ENCODE measurements at places on chromosomes 13 and 19. TPM values are rescaled to one million over a fixed set of nuclear protein-coding genes. Genes with fewer than 3 reads are reported as not detected.

DNA sequence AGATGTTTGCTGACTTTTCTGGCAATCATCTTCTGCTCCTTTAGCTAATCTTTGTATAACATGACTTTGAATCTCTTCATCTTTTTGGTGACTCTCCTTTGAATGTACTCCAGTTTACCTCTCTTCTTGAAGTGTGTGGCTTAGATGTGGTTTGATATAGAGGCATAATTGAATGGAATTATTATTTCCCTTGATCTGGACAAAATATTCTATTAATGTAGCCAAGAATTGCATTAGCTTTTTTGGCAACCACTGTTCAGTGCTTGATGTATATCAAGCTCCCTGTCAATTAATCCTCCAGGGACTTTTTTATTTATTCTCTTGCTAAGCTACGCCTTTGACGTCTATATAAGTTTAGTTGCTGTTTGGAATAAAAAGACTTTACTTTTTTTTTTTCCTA lies 490.8 kb downstream of the PCDH20 start:
- DNase-seq, result no peak
- no peak overlapping the region for H3K27ac ChIP-seq
- H3K4me1 ChIP-seq, result no peaks in the 10 kb centered on the region
- H3K4me3 ChIP-seq, result no peak overlapping the region

DNA sequence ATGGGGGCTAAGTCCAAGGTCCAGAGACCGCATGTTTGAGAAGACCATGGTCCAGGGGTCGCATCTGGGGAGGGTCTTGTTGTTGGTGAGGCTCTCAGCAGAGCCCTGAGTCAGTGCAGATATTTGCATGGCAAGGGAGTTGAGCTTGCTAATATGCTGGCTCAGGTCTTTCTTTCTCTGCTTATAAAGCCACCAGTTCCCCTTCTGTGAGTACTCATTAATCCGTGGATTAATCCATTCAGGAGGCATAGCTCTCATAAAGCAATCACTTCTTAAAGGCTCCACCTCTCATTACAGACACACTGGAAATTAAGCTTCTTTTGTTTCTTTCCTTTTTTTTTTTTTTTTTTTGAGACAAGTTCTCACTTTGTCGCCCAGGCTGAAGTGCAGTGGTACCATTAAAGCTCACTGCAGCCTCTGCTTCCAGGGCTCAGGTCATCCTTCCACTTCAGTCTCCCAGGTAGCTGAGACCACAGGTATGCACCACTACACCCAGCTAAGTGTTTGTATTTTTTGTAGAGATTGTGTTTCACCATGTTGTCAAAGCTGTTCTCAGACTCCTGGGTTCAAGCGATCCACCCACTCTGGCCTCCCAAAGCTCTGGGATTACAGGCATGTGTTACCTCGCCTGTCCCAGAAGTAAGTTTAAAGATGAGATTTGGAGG lies 216.4 kb downstream of the SLITRK5 start:
- H3K4me1 ChIP-seq, result no peaks in the 10 kb centered on the region
- no peak overlapping the region for H3K27ac ChIP-seq
- H3K36me3 ChIP-seq, result no peaks in the 10 kb centered on the region
- DNase-seq, result no peak
- no peak overlapping the region for H3K4me3 ChIP-seq

GRCh38 chr13:110294146-110294545 lies 12.8 kb downstream of the COL4A1 start:
- H3K27ac ChIP-seq, result no peak overlapping the region
- no peaks in the 10 kb centered on the region for H3K4me1 ChIP-seq
- no peaks in the 10 kb centered on the region for H3K36me3 ChIP-seq
- H3K27me3 ChIP-seq, result no peaks in the 10 kb centered on the region
- DNase-seq, result no peak
- no peak overlapping the region for H3K4me3 ChIP-seq

DNA sequence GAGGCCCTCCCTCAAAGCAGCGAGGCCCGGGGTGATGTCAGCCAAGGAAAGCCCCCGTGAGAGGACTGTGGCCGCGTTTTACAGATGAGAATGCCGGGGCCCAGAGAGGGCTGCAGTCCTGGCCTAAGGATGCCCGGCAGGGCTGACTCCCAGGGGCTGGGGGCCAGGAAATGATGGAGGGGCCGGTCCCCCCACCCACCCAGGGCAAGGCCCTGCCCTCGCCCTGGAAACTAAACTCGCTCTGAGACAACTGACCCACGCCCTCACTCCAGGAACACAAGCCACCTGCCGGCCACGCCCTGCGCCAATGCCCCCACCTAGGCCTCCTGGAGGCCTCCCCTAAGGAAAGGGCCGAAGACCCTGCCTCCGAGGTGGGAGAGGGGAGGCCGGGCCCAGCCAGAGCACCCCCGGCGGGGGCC lies 7.2 kb downstream of the ZBTB7A start:
- H3K4me3 ChIP-seq, result no peak overlapping the region
- H3K36me3 ChIP-seq, result no peaks in the 10 kb centered on the region
- DNase-seq, result peak; percentile 76
- peak overlapping the region; percentile 57 for H3K27ac ChIP-seq
- no peaks in the 10 kb centered on the region for H3K27me3 ChIP-seq

GRCh38 chr13:77305266-77305665 lies 21.6 kb downstream of the MYCBP2 start:
- H3K4me1 ChIP-seq, result peaks cover 12% of the 10 kb centered on the region
- no peaks in the 10 kb centered on the region for H3K36me3 ChIP-seq
- H3K27ac ChIP-seq, result no peak overlapping the region

DNA sequence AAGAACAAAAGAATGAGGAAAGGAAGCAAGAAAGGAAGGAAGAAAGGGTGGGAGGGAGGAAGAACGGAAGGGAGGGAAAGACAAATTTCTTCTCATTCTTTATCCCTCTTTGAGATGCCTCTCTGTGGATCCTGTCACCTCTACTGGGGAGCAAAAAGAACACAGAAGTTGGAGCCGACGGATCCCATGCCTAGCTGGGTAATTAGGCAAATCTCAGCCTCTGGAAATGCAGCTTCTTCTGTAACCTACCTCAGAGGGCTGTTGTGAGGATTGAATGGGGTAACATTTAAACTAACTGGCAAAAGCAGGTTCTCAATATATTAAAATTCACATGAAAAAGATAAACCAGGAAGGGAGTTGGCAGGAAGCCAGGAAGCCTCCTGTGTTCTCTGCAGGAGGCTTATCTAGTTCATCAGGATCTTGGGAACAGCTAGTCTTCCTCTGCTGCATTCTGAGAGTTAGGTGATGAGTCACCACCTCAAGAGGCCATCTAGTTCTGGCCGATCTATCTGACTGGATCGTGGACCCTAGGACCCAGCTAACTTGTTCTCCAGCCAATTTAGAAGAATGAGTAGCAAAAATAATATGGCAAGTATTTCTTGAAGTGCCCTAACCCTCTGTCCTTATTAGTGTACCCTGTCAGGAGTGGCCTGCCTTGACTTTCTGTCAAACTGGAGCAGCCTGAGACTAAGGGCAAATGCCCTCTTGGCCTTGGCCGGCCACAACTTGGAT lies 15.2 kb upstream of the CPB2 start:
- no peaks in the 10 kb centered on the region for H3K27me3 ChIP-seq
- H3K4me1 ChIP-seq, result no peaks in the 10 kb centered on the region
- no peak overlapping the region for H3K4me3 ChIP-seq
- DNase-seq, result no peak
- H3K27ac ChIP-seq, result no peak overlapping the region

GRCh38 chr13:46126552-46127357 lies 21.9 kb upstream of the CPB2 start:
- H3K36me3 ChIP-seq, result no peaks in the 10 kb centered on the region
- H3K4me1 ChIP-seq, result no peaks in the 10 kb centered on the region
- H3K27ac ChIP-seq, result no peak overlapping the region
- DNase-seq, result peak; percentile 56
- H3K4me3 ChIP-seq, result no peak overlapping the region

DNA sequence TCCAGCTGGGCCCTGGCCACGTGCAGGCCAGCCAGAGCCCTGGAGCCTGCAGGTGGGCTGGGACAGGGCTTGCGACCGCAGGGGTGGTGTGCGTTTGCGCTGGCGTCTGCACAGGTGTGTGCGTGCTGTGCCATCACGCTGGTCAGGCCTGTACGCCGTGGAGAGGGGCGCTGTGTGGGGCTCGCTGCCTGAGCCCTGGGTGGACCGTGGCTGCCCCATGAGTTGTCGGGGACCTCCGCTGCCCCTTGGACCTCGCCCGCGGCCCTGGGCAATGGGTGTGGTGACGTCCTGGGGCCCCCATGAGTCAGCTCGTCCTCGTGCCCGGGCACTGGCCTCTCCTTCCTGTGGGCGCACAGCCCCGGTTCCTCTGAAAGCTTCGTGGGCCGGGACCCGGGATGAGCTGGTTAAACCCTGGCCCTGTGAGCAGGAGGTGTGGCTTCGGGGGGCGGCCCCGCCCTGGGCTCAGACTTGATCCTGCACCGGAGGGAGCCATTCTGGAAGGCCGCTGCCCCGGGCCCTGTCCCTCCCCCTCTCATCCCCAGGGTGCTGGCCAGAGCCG lies 6.8 kb downstream of the CSNK1G2 start:
- no peaks in the 10 kb centered on the region for H3K36me3 ChIP-seq
- no peak overlapping the region for H3K27ac ChIP-seq
- DNase-seq, result no peak
- no peaks in the 10 kb centered on the region for H3K4me1 ChIP-seq
- H3K27me3 ChIP-seq, result no peaks in the 10 kb centered on the region

DNA sequence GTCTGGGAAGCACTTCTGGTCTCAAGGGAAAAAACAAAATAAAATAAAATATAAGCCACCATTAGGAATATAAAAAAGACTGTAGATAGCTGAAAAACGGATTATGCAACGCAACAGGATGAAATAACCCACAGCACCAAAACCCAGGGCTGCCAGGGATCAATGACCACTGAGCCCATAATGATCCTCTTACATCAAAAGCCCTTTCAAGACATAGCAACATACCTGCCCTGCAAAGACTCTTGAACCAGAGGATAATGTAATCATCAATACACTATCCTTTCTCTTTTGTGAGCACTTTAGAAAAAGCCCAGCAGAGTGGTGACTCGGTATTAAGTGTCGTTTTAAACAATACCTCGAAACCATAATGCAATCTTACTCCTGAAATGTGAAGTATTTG lies 235.0 kb upstream of the SOX21 start:
- DNase-seq, result no peak
- no peak overlapping the region for H3K27ac ChIP-seq
- H3K36me3 ChIP-seq, result no peaks in the 10 kb centered on the region
- H3K27me3 ChIP-seq, result no peaks in the 10 kb centered on the region
- H3K4me3 ChIP-seq, result no peak overlapping the region

DNA sequence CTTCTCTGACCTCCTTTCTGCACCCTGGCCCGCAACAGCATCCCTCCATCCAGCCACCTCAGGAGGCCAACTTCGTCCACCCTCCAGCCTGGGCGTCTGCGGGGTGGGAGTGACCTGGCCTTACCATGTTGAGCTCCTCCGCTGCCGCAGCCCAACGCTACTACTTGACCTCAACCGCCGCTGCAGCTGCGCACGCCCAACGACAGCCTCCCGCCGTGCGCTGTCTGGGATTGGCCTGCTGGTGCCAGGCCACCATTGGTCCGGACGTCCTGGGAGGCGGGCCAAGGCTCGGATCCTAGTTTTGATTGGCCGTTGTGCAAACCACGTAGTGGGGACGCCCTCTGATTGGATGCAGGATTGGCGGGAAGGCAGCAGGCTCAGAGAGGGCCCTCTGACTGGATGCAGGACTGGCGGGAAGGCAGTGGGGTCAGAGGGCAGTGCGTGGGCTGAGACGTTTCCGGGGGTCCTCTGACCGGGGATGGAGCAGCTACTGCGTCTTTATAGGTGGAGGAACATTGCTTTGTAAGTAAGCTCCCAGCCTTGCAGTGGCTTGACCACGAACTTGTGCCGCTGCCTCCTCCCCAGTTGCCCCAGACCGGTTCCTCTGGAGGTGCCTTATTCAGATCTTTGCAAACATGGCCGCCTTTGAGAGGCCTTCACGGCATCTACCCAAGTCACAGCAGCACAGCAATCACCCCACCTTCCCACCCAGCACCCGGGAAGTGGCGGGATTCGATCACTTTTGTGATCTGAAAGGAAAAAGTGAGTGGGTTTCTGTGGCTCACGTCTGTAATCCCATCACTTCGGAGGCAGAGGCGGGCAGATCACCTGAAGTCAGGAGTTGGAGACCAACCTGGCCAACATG lies at the start of gene TUBA3C:
TSS of gene TUBA3C (minus strand) at position 204 of the 865 bp plus-strand sequence. CDS start at position 127, 77 bp downstream.
- H3K4me3 ChIP-seq, result no peak within 1 kb of the TSS
- H3K27me3 ChIP-seq, result no peaks in the 10 kb centered on the region
- H3K36me3 ChIP-seq, result no peaks in the 10 kb centered on the region
- no peak within 1 kb of the TSS for H3K27ac ChIP-seq
- H3K4me1 ChIP-seq, result no peaks in the 10 kb centered on the region

GRCh38 chr13:23767838-23768237 lies 121.4 kb downstream of the MIPEP start:
- no peak for DNase-seq
- H3K36me3 ChIP-seq, result no peaks in the 10 kb centered on the region
- H3K27me3 ChIP-seq, result no peaks in the 10 kb centered on the region
- H3K4me3 ChIP-seq, result no peak overlapping the region
- H3K4me1 ChIP-seq, result no peaks in the 10 kb centered on the region
- no peak overlapping the region for H3K27ac ChIP-seq

DNA sequence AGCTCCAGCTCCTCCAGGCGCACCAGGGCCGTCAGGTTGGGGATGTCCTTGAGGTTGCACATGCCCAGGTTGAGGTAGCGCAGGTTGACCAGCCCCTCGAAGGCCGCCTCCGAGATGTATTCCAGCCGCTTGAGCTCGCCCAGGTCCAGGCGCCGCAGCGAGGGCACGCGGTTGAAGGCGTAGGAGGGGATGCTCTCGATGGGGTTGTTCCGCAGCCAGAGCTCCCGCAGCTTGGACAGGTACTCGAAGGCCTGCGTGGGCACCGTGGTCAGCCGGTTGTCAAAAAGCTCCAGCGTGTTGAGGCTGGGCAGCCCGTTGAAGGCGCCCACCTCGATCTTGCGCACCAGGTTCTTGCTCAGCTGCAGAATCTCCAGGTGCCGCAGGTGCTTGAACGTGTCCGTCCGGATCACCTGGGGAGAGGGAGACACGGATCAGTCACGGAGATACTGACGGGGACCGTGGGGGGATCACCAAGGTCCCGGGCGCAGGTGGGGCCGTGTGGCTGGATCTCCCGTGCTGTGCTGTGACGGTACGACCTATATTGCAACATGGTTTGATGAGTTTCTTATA lies 5.4 kb upstream of the ASPDH start:
- H3K27me3 ChIP-seq, result no peaks in the 10 kb centered on the region
- H3K27ac ChIP-seq, result no peak overlapping the region
- peak; percentile 42 for DNase-seq
- H3K36me3 ChIP-seq, result no peaks in the 10 kb centered on the region
- H3K4me3 ChIP-seq, result no peak overlapping the region

Gene POSTN
- 190 TPM for total RNA-seq

Gene KASH5
- not detected for total RNA-seq

Data from aorta (tissue), 5 donors.